ENCODE measurements at places on chromosomes 16 and 17.

DNA sequence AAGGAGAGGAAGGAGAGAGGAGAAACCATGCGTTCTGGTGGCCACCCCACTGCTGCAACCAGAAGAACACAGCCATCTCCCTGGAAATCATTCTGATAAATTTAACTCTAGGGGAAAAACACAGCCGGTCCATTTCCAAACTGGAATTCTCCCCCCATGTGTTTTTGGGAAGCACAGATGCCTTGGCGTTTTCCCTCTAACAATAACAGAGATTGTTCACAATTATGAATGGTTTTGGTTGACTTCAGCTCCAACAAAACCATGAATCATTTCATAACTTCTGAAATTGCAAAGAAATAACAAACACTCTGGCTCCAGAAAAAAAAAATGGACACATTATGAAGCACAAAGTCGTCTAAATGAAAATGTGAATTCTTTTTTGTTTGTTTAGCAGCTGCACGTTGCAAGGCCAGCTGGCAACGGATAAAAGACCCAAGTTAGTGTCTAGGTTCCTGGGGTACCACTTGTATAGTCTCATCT is 46.2 kb downstream of the GNAO1 start:
- no peak for DNase-seq

DNA sequence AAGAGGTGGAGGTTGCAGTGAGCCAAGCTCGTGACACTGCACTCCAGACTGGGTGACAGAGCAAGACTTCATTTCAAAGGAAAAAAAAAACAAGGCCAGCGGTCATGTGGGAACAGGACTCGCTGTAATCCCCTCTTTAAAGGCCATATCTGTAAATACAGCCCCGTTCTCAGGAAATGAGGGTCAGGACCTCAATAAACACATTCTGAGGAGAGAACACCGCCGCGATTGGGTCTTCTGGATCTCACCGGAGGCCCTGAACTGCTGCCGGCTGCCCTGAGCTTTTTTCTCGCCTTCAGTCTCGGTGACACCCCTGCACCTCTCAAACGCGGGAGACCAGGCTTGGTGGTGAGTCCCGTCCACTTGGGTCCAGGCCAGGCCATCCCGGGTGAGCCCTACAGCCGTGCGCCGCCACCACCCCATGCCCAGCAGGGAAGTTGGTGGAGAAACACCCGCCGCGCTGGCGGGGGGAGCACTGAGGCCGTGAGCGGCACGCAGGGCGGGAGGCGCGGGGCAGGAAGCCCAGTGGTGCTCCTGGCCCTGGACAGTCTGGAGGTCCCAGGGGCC is 28.4 kb downstream of the SLC25A10 start:
- no peak for DNase-seq

- no peak for DNase-seq
Observed at GRCh38 chr16:20102021-20102420, 28.3 kb upstream of the GPR139 start.

DNA sequence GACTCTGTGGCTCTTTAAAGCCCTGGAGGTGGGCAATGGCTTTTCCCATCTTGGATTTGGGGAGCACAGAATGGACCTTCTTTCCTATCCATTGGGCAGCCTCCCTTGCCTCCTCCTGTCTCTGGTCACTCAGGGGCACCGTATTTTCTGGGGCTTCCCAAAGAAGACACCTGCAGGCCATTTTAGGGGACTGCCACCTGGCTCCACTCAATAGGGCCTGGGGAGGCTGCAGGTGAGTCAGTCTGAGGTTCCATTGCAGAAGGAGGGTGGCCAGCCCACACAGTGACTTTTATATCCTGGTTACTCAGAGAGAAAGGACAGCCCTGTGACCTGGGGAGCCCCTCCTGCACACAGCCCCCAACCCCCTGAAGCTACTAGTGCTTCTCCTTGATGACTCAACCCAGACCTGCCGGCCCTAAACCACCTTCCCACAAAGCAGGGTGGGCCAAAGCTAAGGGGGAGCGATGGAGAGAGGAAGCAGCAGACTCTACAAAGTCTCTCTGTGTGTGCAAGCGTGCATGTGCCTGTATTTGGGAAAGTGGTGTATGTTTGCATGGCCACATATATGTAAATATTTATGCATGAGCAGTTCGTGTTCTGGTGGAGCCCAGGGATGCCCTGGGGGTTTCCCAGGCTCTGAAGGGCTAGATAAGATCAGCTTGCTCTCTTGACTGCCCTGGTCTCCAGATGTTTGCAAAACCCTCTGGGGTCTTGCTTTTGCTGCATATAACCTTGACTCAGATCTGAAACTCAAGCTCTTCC is 5.0 kb downstream of the CX3CL1 start:
- DNase-seq, result no peak

DNA sequence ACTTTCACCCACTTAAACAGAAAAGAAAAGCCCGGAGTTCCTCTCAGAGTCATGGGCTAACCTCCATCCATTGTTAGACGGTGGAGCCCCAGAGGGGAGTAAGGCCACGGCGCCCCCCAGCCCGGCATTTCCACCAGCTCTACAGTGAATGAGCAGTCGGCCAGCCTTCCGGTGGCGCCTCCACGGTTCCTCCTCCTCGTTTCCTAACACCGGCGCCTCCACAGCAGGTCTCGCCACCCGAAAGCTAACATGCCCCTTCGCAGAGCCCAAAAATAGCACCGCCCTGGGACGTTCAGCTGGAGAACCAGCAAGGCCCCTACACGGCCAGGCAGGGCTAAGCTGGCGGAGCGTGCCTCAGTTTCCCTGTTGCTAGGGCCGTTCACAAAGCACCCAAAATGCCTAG is 858 bp downstream of the MMD start:
- DNase-seq, result peak; percentile 22

DNA sequence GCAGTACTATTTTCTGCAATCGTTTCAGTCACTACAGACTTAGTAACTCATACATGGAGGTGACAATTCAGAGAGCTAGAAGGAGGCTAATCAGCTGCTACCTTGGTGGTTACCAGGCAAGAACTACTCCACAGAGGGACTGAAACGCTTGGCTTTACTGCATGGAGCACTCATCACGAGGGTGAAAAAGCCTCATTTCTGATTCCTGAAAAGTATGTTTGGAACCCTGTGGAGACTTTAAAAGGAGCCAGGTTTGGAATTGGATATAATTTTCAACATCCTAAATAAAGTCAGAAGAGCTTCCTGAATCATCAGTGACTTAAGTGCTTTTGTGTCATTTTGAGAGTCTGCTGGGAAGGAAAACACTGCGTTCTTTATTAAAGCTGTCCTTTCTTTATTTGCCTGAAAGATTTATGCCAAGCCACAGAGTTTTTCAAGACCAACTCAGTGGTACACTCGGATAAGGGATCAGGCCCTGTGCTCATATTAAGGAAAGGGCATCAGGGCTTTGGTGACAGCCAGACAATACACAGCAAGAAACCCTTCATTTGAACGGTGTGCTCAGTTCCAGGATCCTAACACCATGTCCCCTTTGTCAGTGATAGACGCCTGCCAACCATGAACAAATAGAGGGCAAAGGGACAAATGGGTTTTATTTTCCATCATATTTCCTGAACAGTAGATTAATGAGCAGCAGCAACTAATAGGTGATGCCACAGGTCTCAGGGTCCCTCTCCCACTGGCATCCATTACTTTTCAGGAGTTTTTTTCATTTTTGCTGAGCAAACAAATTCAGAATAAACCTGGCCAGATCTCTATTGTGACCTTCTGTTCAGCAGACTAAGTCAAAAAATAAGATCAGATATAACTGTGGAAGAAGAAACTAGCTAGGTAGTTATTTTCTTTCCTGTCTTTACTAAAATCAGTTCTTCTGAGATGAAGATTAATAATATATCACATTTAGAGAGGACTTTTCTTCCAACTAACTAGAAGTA is 80.5 kb upstream of the CLEC18B start:
- DNase-seq, result no peak

- no peak for DNase-seq
Observed at GRCh38 chr16:53061701-53062159, 6.9 kb downstream of the CHD9 start.

GRCh38 chr16:12675852-12676251 is 127.8 kb downstream of the CPPED1 start:
- peak; percentile 13 for DNase-seq

DNA sequence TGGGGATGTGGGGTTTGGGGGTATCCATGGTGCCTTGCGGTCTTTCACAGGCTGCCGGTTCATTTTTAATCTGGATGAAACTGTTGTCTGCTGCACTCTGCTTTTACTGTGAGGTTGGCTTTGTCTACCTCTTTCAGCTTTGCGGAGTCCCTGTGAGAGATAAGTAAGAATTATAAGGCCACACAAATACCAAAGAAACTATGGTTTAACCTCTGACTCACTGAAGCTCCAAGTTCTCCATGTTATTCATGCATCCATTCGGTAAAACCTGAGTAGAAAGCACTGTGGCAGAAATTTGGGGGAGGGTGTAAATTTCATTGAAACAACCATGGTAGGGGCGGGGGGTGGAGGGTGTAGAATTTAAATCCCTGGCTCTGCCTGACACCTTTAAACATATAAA is 30.5 kb downstream of the KIAA0753 start:
- DNase-seq, result no peak

GRCh38 chr17:37726891-37727675 is 17.8 kb downstream of the HNF1B start:
- no peak for DNase-seq

DNA sequence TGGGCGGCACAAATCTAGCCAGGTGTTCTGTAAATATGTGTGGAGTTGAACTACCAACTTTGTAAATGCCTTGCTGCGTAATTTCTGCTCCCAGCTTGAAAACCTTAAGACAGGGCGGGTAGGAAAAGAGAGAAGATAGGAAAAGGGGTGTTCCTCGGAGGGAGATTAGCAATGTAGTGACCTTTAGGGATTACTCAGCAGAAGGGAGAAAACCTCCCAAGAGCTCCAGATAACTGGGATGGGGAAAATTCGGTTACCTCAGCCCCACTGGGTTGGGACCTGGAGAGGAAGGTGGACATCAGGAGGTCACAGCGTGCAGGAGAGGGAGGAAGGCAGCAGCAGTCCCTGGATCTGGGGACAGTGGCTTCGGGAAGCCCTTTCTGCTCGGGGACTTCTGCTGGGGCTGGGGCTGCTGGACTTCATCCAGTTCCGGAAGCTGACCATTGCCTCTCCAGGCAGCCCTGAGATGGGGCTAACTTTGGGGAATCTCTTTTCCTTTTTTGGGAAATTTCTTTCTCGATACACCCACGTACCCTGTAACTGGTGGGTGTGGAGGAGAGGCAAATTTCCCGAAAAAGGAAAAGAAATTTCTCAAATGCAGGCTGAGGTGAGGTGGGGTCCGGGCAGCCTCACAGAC is 39.2 kb downstream of the MPRIP start:
- DNase-seq, result no peak

DNA sequence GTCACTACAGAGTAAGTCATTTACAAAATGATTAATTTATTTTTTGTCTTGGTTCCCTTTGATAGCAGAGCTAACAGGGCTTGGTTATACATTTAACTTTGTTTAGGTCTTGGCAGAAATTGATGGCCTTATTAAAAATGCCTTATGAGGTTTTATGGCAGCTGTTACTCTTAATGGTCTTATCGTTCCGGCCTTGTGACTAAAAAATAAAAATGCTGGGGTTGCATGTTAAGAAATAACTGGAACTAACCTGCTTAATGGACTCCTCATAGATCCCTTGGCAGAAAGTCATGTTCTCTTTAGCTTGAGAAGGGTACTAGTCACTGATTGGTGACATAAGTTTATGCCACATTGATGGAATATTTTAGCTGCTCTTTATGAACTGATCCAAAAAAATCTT is 18.3 kb downstream of the COX11 start:
- DNase-seq, result no peak

DNA sequence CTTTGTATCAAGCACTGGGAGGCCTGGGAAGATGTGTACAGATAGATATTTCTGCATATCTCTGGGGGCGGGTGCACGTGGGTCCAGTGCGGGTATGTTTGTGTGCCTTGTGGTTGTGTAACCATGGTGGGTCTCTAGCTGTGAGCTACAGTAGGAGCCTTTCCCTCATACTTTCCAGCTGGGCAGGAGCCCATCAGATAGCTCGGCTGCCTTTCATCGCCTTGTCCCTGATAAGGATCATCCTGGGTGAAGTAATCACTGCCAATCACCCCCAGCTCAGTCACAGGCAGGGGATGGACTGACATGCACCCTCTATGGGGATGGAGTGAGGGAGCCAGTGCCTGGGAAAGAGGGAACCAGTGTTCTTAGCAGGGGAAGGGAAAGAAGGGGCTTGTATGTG is 3.2 kb upstream of the SCRN2 start:
- no peak for DNase-seq

GRCh38 chr16:81366316-81366932 is 51.7 kb downstream of the GAN start:
- DNase-seq, result peak; percentile 43

DNA sequence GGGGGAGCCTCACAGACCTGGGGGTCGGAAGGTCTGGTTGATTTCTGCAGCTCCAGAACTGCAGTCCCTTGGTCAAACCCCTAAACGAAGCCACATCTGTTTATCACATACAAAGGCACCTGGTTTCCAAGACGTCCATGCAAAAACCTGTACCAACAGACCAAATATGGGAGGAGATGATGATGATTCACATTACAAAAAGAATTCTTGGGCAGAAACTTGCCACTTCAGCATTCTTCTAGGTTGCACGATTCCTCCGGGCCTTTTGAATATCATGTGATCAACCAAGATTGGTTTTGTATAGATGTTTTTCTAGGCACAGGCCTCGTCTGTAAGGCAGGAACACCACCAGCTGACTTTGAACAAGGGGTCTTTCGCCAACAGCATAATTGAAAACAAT is 466.3 kb downstream of the SOX9 start:
- no peak for DNase-seq

DNA sequence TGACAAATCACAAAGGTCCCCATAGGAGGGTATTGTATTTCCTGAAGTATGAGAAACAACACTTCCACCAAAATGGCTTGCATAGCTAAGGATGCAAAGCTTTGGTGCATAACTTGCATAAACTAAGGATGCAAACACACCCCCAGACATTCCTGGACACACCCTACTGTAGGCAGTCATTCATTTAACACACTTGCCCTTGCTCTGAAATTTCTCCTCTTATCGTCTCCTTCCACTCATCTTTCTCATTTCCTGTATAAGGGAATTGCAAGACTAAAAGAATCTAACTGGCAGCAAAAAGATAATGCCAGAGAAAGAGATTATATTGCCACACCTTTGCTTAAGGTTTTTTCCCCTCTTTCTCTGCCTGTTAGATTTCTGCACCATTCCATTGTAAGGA is 28.3 kb downstream of the CHD9 start:
- no peak for DNase-seq
